Activated CD8-positive, alpha-beta memory T cell treated with anti-CD3 and anti-CD28 coated beads for 24 hours (primary cell): ENCODE measurements at places on chromosomes 16 and 17.

DNA sequence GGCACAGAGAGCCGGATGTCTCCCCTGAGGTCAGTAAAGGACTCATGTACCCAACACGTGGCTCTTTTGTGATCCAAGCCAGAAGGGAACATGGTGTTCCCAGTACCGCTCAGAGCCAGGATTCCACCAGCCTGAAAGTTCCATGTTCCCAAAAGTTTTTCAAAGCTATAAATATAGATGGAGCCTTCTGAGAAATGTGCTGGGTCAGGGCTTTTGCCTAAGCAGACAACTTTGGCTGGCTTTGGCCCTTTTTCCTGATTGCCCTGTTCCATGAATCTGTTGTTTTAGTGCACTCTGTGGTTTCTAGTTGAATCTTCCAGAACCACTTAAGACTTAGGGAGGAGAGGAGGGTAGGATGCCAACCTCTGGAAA, 128.5 kb upstream of the HS3ST2 start:
- no peak for DNase-seq

- no peak for DNase-seq
Observed at GRCh38 chr16:57273359-57273758, 11.1 kb downstream of the PLLP start.

- DNase-seq: no peak
Observed at GRCh38 chr16:24730914-24731313, 1.5 kb downstream of the TNRC6A start.

DNA sequence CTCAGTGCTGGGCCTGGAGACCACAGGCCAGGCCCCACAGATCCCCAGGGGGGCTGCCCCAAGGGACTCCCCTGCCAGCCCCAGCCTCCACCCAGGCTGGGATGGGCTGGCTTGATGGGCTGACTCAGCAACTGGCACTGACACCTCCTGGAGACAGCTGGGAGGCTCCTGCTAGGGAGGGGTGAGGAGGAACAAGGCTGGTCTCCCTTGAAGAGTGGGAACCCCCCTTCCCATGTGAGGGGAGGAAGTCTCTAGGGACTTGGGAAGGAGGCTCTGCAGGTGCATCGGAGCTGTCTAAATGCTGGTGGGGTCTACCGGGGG, 10.4 kb downstream of the NHERF1 start:
- no peak for DNase-seq

- DNase-seq: no peak
Observed at GRCh38 chr17:62112229-62112628, 47.2 kb upstream of the MED13 start.

DNA sequence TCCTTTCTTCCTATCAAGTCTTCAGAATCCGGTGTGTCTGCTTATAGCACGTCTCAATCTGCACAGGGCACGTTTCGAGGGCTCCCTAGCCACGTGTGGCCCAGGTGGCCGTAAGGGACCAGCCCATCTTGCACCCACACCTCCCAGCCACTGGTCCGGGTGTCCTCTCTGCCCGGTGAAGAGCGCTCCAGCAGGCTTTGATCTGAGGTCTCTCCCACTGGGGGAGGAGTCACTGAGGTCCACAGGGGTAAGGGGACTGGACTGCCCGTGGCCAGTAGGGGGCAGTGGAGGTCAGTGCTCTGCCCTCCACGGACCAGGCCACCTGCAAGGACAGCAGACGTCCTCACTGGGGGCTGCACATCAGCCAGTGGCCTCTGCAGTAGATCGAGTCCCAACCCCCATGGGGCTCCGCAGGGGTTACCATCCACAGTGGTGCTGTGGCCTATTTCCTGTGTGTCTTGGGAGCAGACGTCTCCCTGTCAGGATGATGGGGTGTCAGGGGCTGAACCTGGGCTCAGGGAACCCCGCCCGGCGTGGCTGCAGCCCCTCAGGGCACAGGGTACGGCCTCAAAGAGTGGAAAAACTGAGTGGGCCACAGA, 204.1 kb upstream of the CIBAR2 start:
- DNase-seq: peak; percentile 77

DNA sequence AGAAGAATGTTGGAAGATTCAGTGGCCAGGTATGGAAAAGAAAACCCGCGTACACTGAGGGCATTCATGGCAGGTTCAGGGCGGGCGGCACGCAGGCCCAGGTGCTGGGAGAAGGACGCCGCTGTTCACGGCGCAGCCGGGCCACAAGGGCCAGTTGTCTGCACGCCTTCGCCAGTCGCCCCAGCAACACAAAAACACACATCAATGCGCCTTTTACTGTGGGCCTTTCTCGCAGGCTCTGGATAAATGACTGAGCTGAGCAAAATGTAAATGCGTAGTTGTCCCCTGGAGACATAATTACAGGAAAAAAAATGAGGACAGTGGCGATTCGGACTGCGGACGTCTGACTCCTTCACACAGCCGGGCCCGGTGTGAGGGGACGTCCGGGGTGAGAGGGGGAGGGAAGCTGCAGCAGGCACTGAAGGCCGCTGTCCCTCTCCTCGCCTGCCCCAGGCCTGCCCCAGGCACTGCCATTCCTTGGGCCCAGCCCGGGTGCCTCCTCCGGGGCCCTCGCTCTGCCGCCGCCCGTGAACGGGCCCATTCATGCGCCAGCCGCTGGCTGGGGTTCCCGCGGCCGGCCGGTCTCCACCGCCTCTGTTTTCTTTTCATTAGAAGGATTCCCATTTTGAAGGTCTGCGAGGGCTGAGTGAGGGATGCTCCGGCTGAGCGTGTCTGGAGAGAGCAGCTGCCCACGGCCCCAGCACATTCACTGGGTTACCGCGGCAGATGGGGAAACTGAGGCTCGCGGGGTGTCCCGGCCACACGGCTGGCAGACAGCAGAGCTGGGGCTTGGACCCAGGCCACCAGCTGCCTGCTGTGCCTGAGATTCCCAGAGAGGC, 6.5 kb upstream of the ZNF469 start:
- DNase-seq: no peak

DNA sequence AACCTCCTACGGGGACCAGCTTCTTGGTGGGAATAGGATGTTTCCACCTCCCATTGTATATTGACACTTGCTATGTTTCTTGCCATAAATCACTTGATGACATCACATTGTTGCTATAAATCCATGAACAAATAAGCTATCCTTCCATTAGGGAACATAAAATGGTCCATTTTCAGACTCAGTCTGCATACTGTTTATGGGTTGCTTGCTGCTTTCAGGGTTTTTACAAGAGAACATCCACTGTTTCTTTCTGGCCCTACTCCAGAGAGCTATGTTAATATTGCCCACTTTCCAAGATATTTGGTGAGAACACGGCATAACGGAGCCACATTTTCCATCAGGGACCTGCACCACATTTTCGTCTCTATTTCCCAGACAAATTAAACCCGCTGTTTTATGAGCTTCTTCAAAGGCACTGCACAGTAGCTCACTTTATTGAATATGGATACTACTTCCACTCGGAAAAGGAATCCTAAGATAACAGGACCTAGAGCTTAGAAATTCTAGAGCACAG, 800.2 kb downstream of the KCNJ2 start:
- no peak for DNase-seq

DNA sequence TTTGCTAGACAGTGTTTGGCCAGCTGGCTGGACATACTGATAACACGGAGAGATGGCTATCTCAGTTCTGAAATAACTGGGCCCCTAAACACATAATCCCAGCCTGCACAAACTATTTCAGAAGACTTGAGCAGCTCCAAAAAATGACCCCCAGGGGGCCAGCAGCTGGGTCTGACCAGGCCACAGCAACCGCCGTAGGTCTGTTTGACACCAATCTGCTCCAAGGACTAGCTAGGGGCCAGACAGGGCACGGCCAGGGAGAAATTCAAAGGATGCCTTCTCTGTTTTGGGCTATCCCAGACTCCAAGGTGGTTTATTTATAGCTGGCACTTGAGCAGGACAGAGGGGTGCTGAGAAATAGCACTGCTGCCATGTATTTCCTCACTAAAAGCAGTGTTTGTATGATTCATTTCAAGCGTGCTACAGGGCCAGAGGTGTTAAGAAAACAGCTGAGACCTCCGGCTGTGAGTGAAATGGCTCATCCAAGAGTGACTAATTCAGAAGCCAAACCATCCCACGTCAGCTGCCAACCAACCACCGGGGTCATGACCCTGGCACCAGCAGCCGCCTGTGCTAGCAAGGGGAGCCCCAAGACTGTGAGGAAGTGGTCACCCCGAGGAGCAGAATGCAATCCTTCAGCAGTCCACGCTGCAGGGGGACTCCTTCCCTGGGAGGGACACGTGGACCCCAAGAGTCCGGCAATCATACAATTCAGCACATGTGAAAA, 5.7 kb downstream of the GGA2 start:
- DNase-seq: peak; percentile 85

DNA sequence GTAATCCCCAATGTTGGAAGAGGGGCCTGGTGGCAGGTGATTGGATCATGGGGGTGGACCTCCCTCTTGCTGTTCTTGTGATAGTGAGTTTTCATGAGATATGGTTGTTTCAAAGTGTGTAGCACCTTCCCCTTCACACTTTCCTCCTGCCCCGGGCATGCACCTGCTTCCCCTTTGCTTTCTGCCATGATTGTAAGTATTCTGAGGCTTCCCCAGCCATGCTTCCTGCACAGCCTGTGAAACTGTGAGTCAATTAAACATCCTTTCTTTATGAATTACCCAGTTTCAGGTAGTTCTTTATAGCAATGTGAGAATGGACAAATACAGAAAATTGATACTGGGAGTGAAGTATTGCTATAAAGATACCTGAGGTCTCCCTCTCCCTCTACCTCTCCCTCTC, 29.4 kb downstream of the RNF112 start:
- DNase-seq: no peak
